Cortex of kidney (tissue), 1 donor: ENCODE measurements at places on chromosomes 3 and 15.

GRCh38 chr3:55305696-55306485 is 181.2 kb downstream of the WNT5A start:
- no peak for DNase-seq

GRCh38 chr15:48064421-48064820 is 56.4 kb upstream of the SLC24A5 start:
- DNase-seq, result no peak

- DNase-seq, result no peak
Measured at GRCh38 chr3:173238091-173238490, 97.1 kb upstream of the SPATA16 start.

DNA sequence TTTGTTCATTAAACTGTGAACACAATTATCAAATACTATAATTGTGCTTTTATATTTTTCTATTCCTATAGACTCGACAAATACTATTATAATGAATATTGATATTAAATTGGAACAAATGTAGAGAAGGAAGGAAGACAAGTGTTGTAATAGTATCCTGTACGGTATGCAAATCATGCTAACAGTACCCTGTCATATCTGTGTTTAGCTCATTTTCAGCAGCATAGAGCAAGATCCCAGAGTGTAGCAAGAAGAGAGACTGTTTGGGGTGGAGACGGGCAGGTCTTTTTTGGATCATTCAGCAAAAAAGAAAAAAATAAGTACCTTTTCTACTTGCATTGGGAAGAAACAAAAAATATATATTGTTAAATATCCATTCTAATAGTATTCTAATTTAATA is 224.1 kb downstream of the TPRG1 start:
- no peak for DNase-seq

DNA sequence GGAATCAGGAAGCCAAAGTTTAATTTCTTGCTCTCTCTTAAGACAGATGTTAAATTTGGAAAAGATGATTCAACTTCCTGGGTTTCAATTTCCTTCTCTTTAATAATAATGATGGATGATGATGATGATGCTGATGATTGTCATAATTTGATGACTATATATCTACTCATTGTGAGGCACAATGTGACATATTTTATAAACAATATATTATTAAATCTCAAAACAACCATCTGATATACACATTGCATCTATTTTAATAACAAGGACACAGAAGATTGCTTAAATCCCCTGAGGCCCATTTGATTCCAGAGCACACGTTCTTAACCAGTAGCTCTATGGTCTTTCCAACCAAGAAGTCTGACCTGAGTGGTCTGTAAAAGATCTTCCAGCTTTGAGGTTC is 124.0 kb downstream of the CNTN6 start:
- no peak for DNase-seq

GRCh38 chr15:52295421-52296001 is at the start of gene MYO5C:
Gene MYO5C, minus strand, starts transcription at chr15:52295804. Its CDS starts 168 bp downstream, at chr15:52295636.
- no peak for DNase-seq

GRCh38 chr3:177358977-177359592 is 161.8 kb upstream of the TBL1XR1 start:
- DNase-seq, result no peak
